ENCODE measurements at places on chromosomes 2 and 18.

DNA sequence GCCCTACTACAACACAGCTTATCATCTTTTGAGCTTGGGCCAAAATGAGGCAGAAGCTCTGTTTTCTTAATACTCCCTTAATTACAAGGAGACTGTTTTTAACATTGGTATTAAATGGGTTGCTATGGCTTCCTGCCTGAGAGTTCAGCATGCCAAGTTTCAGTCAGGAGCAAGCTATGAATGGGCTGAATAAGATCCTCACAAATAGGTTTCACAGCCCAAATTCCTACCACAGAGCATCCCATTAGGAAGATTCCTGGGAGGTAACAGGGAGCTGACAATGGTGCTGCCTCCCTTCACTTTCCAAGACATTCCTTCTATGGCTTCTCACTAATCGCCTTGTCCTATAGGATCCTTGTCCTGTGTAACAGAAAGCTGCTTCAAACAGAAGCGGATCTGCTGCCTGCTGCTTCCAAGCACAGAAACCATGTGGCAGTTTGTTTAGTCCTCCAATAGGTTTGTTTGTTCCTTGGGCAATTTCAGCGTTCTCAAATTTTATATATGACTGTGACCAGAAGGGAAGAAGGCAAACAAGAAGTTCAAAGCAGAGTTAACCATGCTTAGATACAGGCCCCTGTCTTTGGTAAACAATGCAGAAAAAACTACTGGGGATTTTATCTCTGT lies 70.9 kb downstream of the NCKAP5 start:
- no peak for ATAC-seq

DNA sequence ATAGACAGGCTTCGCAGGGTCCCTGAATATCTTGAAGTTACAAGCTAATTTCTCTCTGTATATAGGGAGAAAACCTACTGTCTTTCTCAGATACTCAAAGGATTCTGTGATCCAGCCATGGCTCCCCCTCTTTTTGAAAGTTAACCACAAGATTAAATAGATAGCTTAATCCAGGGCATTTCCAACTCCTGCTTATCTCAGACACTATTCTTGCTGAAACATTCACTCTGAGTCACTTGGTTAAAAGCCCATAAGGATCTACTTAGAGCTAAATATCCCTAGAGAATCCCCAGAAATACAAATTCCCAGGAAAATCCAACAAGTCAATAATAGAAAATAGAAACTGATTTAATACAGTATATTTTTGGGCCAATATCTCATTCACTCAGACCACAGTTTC lies 179.1 kb upstream of the LYPD1 start:
- no peak for ATAC-seq

- ATAC-seq = no peak
These were observed 52.8 kb downstream of the INPP5D start for GRCh38 chr2:233112776-233113452.

- ATAC-seq = no peak
These were observed 117.6 kb downstream of the BCL2L11 start for GRCh38 chr2:111238296-111238695.

GRCh38 chr2:55581874-55582547 lies 35.4 kb downstream of the PPP4R3B start:
- ATAC-seq = no peak

DNA sequence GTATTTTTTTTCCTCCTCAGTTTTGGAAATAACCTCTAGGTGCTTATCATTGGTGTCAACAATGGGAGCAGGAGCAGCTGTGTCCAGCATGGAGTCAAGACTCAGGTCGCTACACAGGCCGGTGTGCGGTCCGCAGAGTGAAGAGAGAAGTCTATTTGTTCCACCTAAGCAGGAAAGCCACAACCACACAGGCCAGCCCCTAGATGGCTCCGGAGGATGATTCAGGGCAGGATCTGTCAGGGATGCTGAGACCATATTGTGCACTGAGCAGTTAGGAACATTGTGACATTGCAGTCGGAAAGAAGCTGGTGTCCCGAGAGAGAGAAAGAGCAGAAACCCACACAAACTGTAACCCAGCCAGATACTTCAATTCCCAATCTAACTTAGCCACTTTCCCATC lies 136.9 kb downstream of the GAREM1 start:
- no peak for ATAC-seq

DNA sequence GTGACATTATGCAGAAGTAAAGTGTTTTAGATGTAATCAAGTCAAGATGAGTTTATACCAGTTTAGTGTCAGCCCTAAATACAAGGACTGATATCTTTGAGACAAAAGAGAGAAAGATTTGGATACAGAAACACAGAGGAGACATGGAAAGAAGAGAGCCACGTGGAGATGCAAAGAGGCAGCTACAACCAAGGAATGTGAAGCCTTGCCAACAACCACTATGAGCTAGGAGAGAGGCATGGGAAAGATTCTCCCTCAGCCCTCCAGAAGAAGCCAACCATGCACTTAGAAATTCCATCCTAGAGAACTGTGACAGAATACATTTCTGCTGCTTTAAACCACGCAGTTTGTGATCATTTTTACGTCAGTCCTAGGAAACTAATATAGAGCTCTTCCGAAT lies 217.2 kb downstream of the DOK6 start:
- no peak for ATAC-seq

DNA sequence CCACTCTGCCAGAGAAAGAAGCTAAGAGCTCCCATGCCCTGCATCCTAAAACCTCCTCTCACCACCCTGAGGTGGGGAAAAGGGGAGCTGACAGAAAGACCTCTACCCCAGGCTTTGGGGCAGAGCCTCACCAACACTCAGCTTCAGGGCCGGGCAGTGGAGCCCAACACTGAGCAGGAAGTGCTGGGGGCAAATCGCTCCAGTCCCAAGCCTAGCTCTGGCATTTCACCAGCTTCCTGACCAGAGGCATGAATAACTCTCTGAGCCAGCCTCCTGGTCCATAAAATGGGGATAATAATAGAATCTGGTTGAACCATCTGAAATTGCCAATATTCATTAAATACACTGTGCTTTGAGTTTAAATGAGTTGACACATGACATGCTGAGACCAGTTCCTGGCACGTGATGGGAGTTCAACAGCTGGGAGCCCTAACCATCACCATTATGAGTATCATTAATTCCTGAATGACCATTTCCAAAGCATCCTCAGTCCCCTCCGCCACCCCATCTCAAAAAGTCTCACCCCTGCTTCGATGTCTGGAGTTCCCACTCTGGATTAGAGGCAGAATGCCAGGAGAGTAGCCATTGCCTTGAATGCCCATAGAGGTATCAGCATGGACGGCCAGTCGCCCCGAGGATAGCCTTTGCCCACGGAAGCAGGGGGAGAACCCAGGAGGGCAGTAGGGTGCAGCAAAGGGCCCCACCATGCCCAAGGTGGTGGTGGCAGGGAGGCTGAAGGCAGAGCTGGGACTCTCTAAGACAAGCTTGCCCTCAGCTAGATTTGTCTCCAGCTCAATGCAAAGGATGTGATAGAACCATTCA lies 153.4 kb downstream of the TNS1 start:
- ATAC-seq = no peak

DNA sequence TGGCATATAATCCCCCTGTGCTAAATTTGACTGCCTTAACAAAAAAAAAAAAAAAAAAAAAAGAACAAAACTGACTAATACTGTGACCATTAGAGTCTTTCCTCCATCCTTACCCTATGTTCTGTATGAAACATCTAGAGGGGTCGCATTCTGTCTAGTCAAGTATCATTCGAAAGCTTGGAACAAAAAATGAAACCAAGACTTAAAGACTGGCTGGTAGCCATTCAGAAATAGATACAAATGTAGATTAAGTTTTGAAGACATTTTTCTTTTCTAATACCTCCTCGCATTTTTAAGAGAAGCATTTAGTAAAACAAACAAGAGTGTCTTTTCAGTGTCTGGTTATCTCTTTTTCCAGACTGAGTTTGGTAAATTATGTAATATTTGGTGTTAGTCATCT lies 66.7 kb downstream of the SPATS2L start:
- peak; percentile 52 for ATAC-seq

- no peak for ATAC-seq
These were observed 26.3 kb downstream of the DHRS9 start for GRCh38 chr2:169095621-169096105.

- ATAC-seq = no peak
These were observed 764.1 kb downstream of the TDRD15 start for GRCh38 chr2:21887881-21888280.

DNA sequence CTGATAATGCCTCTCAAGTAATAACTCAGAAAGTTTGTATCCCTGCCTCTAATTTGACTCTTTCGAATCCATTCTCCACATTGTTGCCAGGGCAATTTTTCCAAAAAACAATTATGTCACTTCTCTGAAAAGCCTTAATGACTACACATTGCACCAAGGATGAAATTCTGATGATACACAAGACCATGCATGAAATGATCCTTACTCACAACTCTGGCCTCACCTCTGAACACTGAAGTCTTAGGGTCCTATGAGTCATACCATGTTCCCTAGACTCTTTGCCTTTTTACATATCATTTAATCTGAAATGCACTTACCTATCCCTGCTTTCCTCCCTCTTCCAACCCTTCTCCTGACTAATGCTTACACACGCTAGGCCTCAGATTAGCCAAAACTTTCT lies 51.0 kb downstream of the WDPCP start:
- ATAC-seq = no peak

- no peak for ATAC-seq
These were observed 984 bp upstream of the MSH2 start for GRCh38 chr2:47401789-47402554.

- ATAC-seq = no peak
These were observed 80.5 kb upstream of the CAVIN2 start for GRCh38 chr2:191927319-191927867.

- ATAC-seq = no peak
These were observed 100.7 kb downstream of the DTNB start for GRCh38 chr2:25572638-25573037.

DNA sequence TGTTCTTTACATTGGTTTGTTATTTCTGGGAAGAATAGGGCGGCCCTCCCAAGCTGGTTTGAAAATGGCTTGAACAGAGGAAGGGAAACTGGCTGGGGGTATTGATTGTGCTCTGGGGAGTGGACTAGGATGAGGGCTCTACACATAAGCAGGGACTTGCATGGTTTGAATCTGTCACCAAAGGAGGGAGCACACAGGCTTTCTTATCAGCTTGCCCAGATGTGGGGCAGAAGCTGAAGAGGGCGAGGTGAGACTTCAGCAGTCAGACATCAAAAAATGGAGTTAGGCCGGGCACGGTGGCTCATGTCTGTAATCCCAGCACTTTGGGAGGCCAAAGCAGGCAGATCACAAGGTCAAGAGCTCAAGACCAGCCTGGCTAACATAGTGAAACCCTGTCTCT lies 7.2 kb upstream of the RAB12 start:
- ATAC-seq = no peak

DNA sequence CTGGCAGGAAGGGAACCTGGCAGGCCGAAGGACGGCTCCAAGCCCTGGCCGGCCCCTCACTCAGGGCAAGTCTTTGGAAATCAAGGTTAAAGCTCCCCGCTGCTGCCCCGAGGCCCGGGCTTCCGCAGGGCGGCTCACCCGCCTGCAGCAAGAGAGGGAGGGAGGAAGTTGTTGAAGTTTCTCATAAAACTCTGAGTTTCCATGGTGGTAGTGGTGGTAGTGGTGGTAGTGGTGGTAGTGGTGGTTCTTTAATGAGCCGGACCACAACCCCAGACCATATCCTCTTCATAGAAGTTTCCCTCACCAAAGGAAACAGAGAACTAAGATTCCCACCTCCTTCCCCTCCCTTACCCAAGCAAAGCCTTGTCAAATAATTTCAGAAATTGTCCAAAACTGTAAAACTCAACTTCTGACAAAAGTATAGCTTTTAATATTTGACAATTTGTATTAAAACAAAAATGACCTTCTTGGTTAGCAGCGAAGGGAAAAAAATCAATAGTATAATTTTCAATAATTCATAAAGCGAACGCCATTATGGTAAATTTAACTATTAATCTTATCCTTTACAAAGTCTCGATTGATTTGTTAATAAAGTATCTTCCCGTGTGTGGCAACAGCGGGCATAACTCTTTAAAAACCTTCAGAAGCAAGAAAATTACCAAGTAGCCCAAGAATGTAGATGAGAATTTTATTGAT lies 1.5 kb upstream of the HOXD10 start:
- no peak for ATAC-seq

DNA sequence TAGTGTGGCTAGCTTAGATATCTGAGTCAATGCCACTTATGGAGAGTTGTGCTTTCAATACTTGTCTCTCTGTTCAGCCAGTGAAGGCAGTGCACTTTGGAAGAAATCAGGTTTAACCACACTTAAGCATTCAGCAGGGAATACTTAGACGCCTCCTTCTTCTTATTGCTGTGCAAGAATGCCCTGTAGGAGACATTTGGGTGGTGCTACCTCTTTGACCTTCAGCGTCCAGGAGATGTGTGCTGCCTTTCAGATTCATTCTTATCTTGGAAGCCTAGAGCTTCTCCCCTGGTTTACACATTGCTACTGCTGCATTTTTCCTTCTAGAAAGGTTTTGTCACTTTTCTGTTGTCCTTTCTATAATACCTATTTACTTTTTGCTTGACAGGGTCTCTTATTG lies 350.5 kb downstream of the ARL6IP6 start:
- no peak for ATAC-seq

- ATAC-seq = no peak
These were observed 33.4 kb downstream of the TTR start for GRCh38 chr18:31624892-31625640.

DNA sequence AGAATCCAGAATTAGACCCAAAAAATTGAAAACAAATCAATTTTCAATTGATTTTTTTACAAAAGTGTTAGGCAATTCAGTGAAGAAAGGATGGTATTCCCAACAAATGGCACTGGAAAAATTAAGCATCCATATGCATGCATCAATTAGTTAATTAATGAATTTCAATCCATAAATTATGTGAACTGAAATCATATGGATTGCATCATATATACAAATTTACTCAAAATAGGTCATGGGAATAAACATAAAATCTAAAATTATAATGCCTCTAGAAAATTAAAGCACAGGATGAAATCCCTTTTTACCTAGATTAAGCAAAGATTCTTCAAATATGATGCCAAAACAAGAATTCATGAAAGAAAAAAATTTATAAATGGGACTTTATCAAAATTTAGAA lies 213.9 kb upstream of the KLHL29 start:
- ATAC-seq = no peak

- no peak for ATAC-seq
These were observed 91.5 kb upstream of the CCBE1 start for GRCh38 chr18:59788791-59789106.

GRCh38 chr2:14363976-14364375 lies 268.5 kb upstream of the LRATD1 start:
- no peak for ATAC-seq

DNA sequence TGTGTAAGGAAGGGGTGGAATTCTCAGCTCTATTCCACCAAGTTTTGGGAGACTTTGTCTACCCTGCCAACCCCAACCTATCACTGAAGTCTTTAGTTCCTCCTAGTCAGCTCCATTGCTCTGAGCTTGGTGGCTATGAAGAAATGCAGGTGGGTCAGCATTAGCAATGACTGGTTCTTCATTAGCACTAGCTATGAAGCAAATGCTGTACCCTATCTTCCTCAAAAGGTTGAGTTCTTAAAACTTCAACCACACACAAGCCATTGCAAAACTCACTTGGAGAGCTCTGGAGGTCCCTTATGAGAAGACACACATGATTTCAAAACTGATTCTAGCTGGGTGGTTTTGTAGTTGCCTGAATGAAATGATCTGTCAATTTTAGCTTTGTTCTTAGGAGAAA lies 193.8 kb downstream of the IKZF2 start:
- ATAC-seq = peak; percentile 59

All from activated CD4-positive, CD25-positive, alpha-beta regulatory T cell treated with anti-CD3 and anti-CD28 coated beads, Interleukin-2, amount 50 U/mL, for 24 hours (primary cell).